ENCODE measurements at places on chromosomes 7 and 10.

- DNase-seq, result no peak
Measured at GRCh38 chr10:124025660-124026588, 67.5 kb downstream of the CHST15 start.

DNA sequence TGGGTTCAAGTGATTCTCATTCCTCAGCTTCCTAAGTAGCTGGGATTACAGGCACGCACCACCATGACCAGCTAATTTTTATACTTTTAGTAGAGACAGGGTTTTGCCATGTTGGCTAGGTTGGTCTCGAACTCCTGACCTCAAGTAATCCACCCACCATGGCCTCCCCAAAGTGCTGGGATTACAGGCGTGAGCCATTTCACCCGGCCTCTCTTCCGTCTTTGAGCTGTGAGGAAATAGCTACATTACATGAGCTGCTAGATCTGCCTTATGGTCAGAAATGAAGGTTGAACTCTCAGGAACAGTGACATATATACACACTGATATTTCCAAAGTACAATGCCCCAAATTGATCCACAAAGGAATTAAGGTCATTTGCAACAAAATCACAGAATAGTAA is 2.4 kb downstream of the BLVRA start:
- DNase-seq, result no peak

DNA sequence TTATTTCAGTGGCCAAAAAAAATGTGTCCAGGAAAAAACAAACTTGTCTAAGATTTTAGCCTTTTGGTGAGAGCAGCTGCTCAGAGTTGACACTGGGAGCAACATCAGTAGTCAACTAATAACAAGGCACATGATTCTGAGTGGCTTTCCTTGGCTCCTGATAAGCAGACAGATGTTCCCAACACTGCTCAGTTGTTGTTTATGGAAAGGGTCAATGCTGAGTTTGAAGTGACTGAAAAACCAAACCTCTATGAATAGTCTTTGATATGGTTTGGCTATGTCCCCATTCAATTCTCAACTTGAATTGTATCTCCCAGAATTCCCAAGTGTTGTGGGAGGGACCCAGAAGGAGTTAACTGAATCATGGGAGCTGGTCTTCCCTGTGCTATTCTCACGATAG is 12.3 kb downstream of the DYDC1 start:
- no peak for DNase-seq

DNA sequence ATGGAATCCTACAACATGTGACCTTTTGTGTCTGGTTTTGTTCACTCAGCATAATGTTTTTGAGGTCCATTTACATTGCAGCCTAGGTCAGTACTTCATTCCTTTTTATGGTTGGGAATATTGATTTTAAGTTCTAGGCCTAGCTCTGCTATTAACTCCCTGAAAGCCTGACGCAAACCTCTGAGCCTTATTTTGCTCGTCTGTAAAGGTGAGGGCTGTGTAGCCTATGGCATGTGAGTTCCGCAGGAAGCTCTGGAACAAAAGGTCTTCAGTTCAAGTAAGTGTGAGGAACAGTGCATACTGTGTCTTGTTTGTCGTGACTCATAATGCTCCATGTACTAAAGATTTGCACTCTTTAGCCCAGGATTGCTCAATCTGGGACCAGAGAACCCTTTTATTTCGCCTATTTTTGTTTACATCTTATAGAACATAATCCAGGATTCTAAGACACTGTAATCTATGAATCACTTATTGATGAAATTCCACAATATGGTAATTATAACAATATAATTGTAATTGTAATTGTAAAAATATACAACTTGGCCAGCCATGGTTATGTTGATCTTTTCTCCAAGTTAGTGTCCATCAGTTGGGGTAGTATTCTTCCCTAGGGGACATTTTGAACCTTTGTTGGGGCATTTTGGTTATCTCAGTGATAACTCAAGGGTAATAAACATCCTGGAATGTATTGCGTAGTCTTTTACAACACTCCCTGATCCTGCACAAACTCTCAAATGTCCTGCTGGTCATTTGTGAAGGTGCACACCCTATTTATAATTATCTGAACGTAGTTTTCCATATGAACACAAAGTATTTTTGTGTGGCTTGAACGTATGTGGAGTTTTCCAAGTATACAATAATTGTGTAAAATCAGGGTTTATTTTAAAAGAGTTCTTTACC is 184.7 kb downstream of the VTI1A start:
- no peak for DNase-seq

All from activated CD4-positive, alpha-beta T cell treated with anti-CD3 and anti-CD28 coated beads, Interleukin-2, amount 50 U/mL, for 48 hours (primary cell).